ENCODE measurements at places on chromosomes 5 and 9. TPM values are rescaled to one million over a fixed set of nuclear protein-coding genes. Genes with fewer than 3 reads are reported as not detected.

Gene RAD1
- total RNA-seq = 32.3 TPM

Gene SLC36A3
- total RNA-seq = not detected

Gene FBP2
- not detected for total RNA-seq

Gene SPDL1
- 36.0 TPM for total RNA-seq

Gene GKAP1
- total RNA-seq = 3.8 TPM

Gene IFNA21
- not detected for total RNA-seq

Gene LIX1
- not detected for total RNA-seq

Gene AGTPBP1
- 29.1 TPM for total RNA-seq

Gene CTSL
- total RNA-seq = 5.9 TPM

Gene SLC4A9
- not detected for total RNA-seq

Gene MEIKIN
- total RNA-seq = not detected

Gene PRRX2
- total RNA-seq = 0.64 TPM

Gene ZNF618
- 0.41 TPM for total RNA-seq

Gene SLC24A2
- not detected for total RNA-seq

Gene SV2C
- 0.02 TPM for total RNA-seq

Gene OTP
- not detected for total RNA-seq

Gene GARIN3
- total RNA-seq = not detected

Gene SLC35A4
- 93.4 TPM for total RNA-seq

Gene MPDZ
- total RNA-seq = not detected

All from T-helper 2 cell treated with Interferon-gamma antibody and Interleukin-4, amounts not matched to agents 100 ng/mL and 5 ng/mL, for 36 hours (primary cell).